ENCODE measurements at places on chromosomes 4 and X. TPM values are rescaled to one million over a fixed set of nuclear protein-coding genes. Genes with fewer than 3 reads are reported as not detected.

F8A2 gene
- not detected for total RNA-seq

NDUFC1 gene
- total RNA-seq, result 52.4 TPM

SULT1B1 gene
- 0.11 TPM for total RNA-seq

BEX1 gene
- 16.6 TPM for total RNA-seq

THAP6 gene
- 20.6 TPM for total RNA-seq

INTU gene
- 25.1 TPM for total RNA-seq

HMGB3 gene
- 34.7 TPM for total RNA-seq

PPP4R3C gene
- not detected for total RNA-seq

GUCY1B1 gene
- total RNA-seq, result 2.5 TPM

- H3K4me1 ChIP-seq, result peaks cover 5% of the 10 kb centered on the region
- no peak overlapping the region for H3K27ac ChIP-seq
- DNase-seq, result no peak
- no peak overlapping the region for H3K4me3 ChIP-seq
These were observed 581.3 kb downstream of the BCOR start for GRCh38 chrX:39516427-39516841.

DNA sequence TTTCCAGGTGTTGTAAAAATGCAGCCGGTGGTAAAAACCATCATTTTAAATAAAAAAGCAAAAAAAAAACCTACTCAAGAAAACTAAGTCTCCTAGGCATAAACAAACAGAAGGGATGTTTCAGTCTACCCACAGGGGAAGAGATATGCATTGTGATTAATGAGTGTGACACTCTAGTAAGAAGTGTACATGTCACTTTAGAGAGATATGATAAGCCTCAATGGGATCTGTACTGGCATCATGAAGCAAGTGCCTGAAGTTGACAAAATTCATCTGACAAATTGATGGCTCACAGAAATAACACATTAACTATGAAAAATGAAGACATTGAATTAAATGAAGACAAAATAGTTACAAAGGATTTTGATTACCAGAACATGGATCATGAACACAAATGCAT is 162.7 kb downstream of the NPFFR2 start:
- no peak overlapping the region for H3K27ac ChIP-seq
- no peak for DNase-seq
- no peaks in the 10 kb centered on the region for H3K4me1 ChIP-seq

- H3K4me1 ChIP-seq, result no peaks in the 10 kb centered on the region
- DNase-seq, result no peak
- H3K27me3 ChIP-seq, result no peaks in the 10 kb centered on the region
- H3K27ac ChIP-seq, result no peak overlapping the region
- no peaks in the 10 kb centered on the region for H3K36me3 ChIP-seq
- no peak overlapping the region for H3K4me3 ChIP-seq
These were observed 59.4 kb upstream of the HELT start for GRCh38 chr4:184958923-184959210.

GRCh38 chr4:103498161-103499070 is 221.4 kb downstream of the TACR3 start:
- no peaks in the 10 kb centered on the region for H3K27me3 ChIP-seq
- no peak overlapping the region for H3K27ac ChIP-seq
- peaks cover 8% of the 10 kb centered on the region for H3K4me1 ChIP-seq
- H3K36me3 ChIP-seq, result no peaks in the 10 kb centered on the region

- no peak for DNase-seq
- no peak overlapping the region for H3K27ac ChIP-seq
- H3K36me3 ChIP-seq, result no peaks in the 10 kb centered on the region
These were observed 29.4 kb upstream of the KIAA0232 start for GRCh38 chr4:6753103-6753560.

GRCh38 chrX:39835776-39836175 is 262.0 kb downstream of the BCOR start:
- H3K27ac ChIP-seq, result no peak overlapping the region
- DNase-seq, result no peak
- no peaks in the 10 kb centered on the region for H3K27me3 ChIP-seq
- H3K4me1 ChIP-seq, result no peaks in the 10 kb centered on the region
- no peaks in the 10 kb centered on the region for H3K36me3 ChIP-seq
- no peak overlapping the region for H3K4me3 ChIP-seq

DNA sequence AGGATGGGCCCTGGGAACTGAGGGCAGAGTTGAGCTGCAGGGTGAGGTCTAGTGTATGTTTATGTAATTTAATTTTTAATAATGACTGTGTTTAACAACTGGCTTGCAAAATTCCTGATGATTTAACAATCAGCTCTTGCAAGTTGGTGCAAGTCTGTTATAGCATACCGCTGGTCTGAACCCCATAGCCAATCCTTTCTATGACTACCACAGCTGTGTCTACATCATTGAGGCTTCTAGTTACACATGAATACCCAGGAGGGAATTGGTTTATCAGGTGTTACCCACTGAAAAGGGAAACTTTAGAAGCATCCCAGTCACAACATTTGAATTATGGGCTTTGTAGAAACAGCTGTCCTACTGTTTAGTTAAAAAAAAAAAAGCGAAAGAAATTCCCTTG is 38.3 kb downstream of the SUPT20HL1 start:
- H3K27me3 ChIP-seq, result no peaks in the 10 kb centered on the region
- peaks cover 3% of the 10 kb centered on the region for H3K4me1 ChIP-seq
- no peak for DNase-seq
- no peak overlapping the region for H3K4me3 ChIP-seq
- H3K36me3 ChIP-seq, result no peaks in the 10 kb centered on the region
- H3K27ac ChIP-seq, result no peak overlapping the region

DNA sequence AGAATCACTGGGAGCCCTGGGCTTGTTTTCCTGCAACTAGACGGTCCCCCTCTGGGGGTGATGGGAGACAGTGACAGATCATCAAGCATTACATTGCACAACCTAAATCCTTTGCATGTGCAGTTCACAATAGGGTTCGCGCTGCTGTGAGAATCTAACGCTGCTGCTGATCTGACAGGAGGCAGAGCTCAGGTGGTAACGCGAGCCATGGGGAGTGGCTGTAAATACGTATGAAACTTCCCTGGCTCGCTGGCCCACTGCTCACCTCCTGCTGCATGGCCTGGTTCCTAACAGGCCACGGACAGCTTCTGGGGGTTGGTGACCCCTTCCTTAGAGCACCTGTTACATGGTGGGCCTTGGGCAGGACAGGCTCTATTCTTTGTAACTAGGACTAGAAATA is 10.4 kb downstream of the PAQR3 start:
- no peak overlapping the region for H3K4me3 ChIP-seq
- no peak for DNase-seq
- H3K36me3 ChIP-seq, result peaks cover 2% of the 10 kb centered on the region

DNA sequence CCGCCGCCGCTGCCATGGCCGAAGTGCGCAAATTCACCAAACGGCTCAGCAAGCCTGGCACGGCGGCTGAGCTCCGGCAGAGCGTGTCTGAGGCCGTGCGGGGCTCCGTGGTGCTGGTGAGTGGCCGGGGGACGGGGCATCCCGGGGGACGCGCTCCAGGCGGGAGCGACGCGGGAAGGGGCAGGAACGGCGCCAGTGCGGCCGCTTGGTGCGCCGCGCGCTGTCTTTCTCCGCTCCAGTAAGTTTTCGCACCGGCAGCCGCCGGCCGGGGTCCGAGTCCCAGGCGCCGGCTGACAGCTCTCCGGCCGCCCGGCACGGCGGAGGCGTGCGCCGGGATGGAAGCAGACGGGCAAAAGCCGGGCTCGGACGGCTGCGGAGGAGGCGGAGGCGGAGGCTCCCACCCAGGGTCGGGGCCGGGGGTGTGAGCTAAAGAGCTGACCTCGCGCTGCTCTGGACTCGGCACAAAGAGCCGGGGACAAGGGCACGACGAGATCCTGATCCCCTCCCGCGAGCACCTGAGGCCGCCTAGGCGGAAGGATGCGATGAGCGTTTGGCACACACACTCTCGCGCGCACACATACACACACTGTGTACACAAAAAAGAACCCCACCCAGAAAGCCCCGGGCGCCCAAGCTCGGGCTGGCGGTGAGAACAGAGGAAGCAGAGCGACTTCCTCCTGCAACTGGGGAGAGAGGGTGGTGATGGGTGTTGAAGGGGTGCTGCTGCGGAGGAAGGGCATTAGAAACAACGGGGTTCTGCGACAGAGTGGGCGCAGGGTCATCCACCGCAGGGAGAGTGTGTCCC is 545 bp downstream of the DOCK11 start:
- H3K27me3 ChIP-seq, result no peaks in the 10 kb centered on the region
- no peak for DNase-seq
- peaks cover 9% of the 10 kb centered on the region for H3K4me1 ChIP-seq
- no peak overlapping the region for H3K27ac ChIP-seq
- peak overlapping the region; percentile 71 for H3K4me3 ChIP-seq

DNA sequence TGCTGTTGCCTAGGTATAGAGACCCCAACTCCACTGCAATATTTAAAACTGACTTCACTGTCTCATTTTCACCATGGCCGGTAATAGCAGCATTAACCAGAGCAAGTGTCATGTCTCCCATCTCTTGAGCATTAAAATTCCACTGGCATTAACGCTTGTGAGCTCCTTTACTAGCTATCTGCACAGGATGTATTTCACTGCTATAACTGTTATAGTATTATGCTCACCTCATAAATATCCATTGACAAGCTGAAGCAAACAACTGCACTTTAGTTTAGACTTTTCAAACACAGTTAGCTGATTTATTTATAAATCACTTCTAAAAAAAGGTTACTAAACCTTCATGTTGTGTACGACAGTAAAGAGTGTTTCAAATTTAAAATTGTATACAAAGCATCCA is 157.8 kb downstream of the ANTXR2 start:
- no peaks in the 10 kb centered on the region for H3K27me3 ChIP-seq
- no peak overlapping the region for H3K4me3 ChIP-seq
- peaks cover 2% of the 10 kb centered on the region for H3K36me3 ChIP-seq

DNA sequence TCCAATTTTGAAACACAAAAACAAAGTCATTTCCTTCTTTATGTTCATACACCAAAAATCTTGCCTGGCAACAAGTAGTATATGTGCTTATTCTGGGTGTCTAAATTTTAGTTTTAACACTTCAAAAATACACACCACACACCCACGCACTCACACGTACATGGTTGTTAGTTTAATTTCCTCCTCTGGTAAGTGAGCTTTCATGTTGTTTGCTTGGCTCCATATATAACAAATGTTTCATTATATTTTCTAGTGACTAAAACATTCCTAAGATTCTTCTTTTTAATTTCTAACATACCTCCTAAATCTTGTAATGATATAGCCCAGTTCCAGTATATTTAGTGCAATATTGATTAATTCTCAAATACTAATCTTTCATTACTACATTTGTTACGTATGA is 80.9 kb downstream of the PRDM5 start:
- peak; percentile 52 for DNase-seq
- H3K4me3 ChIP-seq, result no peak overlapping the region
- H3K27ac ChIP-seq, result no peak overlapping the region
- no peaks in the 10 kb centered on the region for H3K36me3 ChIP-seq
- H3K27me3 ChIP-seq, result no peaks in the 10 kb centered on the region
- peaks cover 10% of the 10 kb centered on the region for H3K4me1 ChIP-seq

DNA sequence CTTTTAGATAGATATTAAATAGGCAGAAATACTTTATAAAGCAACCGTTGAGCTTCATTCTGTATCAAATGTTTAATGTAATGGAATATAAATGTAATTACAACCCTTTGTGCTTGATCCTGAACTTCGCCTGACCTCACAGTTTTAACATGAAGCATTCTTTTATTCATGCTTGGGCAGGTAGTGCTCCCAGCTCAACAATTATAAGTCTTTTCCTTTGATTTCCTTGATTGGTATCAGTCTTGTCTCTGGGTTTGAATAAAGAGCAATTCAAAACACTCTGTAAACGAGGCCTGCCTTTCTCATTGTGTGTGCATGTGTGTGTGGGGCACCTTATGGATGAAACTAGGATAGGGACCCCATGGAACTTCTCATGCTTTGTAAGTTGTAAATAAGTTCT is 6.8 kb downstream of the METAP1 start:
- no peak overlapping the region for H3K4me3 ChIP-seq
- H3K27me3 ChIP-seq, result no peaks in the 10 kb centered on the region
- no peak for DNase-seq
- no peaks in the 10 kb centered on the region for H3K4me1 ChIP-seq
- no peak overlapping the region for H3K27ac ChIP-seq
- H3K36me3 ChIP-seq, result no peaks in the 10 kb centered on the region

DNA sequence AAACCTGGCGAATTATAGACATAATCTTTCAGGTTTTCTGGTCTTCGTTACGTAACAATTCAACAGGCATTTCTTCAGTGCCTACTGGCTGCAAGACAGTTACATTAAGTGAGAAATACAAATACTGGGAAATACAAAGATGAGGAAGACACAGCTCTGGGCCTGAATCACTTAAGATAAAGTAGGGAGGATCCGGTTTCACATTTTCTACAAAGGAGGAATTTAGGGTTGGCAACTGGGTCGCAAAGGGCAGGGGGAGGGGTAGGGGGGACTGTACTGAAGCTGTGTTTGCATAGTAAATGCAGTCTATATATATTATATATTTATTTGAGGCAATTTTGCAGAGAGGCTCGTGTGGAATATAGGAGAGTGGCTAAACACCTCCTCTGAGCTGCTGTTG is 107.4 kb downstream of the MAML3 start:
- peaks cover 19% of the 10 kb centered on the region for H3K4me1 ChIP-seq
- H3K4me3 ChIP-seq, result no peak overlapping the region
- H3K36me3 ChIP-seq, result no peaks in the 10 kb centered on the region

DNA sequence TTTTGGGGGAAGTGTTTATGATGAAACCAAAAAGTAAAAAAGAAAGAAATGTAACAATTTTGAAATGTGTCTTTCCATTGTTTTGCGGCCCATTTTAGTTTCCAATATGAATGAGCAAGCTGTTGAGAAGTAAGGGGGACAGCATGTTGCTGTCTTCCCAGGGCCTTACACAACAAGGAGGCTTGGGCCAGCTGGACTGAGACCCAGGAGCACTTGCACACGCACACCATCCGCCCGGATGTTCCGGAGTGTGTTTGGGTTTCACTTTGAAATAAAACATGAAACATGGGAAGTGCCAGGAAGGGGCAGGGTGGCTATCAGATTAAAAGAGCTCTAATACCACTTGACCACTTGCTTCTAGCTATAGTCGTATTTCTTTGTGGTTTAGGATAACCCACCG is 144.4 kb downstream of the NHS start:
- DNase-seq, result no peak
- peaks cover 2% of the 10 kb centered on the region for H3K4me1 ChIP-seq
- H3K27me3 ChIP-seq, result no peaks in the 10 kb centered on the region
- H3K27ac ChIP-seq, result no peak overlapping the region
- H3K4me3 ChIP-seq, result no peak overlapping the region

DNA sequence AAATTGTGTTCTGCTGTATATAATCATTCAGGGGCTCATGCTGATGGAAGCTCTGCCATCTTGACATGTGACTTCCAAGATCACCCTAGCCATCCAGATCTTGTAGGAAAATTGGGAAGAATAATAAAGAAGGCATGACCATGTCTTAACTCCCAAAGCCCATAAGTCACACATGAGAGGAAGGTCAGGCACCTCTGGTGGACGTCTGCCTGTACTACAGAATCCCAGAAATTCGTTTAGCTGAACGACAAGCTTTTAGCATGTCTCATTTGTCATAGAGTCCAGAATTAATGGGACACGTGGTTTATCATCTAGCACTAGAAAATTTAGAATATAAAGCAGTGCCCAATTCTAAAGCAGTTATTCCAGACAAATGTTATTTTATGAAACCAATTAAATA is 212.7 kb downstream of the CENPC start:
- no peak for DNase-seq
- no peaks in the 10 kb centered on the region for H3K36me3 ChIP-seq
- no peak overlapping the region for H3K4me3 ChIP-seq
- H3K4me1 ChIP-seq, result no peaks in the 10 kb centered on the region

- peak; percentile 96 for DNase-seq
- no peak overlapping the region for H3K4me3 ChIP-seq
- no peaks in the 10 kb centered on the region for H3K36me3 ChIP-seq
- H3K4me1 ChIP-seq, result peaks cover 44% of the 10 kb centered on the region
- no peaks in the 10 kb centered on the region for H3K27me3 ChIP-seq
These were observed 202.0 kb downstream of the DCLK2 start for GRCh38 chr4:150280081-150280895.

Measured in astrocyte (in vitro differentiated cells and primary cell).